Stimulated activated CD4-positive, alpha-beta T cell treated with anti-CD3 and anti-CD28 coated beads, Interleukin-15, amount 100 ng/mL, for 48 hours (primary cell): ENCODE measurements at places on chromosomes 4 and X.

- DNase-seq, result no peak
These were observed 167.9 kb downstream of the FBXW7 start for GRCh38 chr4:152368001-152368400.

- no peak for DNase-seq
These were observed 2.7 kb downstream of the HAND2 start for GRCh38 chr4:173527103-173527891.

GRCh38 chrX:82676386-82676785 lies 831.7 kb upstream of the POU3F4 start:
- no peak for DNase-seq

GRCh38 chr4:89420507-89420906 lies 112.9 kb upstream of the GPRIN3 start:
- no peak for DNase-seq

GRCh38 chr4:143641361-143641760 lies 59.1 kb downstream of the FREM3 start:
- DNase-seq, result no peak

DNA sequence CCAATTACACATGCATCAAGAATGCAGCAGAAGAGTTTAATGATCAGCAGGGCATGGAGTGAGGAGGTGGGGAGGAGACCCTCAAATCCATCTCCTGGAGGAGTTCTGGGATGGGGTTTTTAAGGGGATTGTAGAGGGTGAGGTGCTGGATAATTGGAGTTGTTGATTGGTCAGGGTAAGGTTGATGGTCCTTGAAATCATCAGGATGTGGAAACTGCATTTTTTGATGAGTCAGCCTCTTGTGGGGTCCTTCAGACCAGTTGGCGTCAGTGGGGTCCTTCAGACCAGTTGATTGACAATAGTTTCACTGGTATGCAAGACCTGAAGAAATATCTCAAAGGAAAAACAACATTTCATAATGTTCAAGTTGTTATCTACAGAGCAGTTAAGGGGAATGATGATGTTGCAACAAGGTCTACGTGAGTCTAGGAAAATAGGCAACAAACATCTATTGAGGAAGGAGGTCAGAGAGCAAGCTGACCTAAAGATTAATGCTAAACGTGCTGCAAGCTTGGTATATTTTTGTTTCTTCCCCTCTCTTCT lies 88.3 kb downstream of the NRK start:
- DNase-seq, result no peak

- DNase-seq, result no peak
These were observed 976.5 kb downstream of the RPA4 start for GRCh38 chrX:97860226-97860625.

DNA sequence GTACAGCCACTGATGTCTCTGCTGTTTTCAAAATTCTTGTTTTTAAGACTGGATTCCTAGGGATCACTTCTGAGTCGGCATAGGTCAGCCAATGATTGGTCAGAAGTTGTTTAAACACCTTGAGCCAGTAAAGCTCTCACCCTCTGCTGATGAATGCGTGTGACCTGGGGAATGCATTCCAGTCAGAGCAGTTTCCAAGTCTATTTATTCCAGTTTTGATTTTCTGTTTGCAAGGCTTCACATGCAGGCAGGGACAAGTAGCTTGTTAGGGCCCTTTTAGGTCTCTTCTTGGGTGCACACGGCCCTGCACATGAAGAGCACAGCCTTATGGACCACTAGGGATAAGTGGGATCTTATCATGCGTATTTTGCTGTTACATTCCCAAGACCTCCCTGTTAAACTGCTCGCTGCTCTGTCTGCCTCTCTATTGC lies 47.0 kb downstream of the KLHL15 start:
- no peak for DNase-seq

GRCh38 chr4:67700116-67700737 lies 728 bp downstream of the UBA6 start:
- no peak for DNase-seq
